Central memory CD8-positive, alpha-beta T cell (primary cell): ENCODE measurements at places on chromosomes 16 and 17.

DNA sequence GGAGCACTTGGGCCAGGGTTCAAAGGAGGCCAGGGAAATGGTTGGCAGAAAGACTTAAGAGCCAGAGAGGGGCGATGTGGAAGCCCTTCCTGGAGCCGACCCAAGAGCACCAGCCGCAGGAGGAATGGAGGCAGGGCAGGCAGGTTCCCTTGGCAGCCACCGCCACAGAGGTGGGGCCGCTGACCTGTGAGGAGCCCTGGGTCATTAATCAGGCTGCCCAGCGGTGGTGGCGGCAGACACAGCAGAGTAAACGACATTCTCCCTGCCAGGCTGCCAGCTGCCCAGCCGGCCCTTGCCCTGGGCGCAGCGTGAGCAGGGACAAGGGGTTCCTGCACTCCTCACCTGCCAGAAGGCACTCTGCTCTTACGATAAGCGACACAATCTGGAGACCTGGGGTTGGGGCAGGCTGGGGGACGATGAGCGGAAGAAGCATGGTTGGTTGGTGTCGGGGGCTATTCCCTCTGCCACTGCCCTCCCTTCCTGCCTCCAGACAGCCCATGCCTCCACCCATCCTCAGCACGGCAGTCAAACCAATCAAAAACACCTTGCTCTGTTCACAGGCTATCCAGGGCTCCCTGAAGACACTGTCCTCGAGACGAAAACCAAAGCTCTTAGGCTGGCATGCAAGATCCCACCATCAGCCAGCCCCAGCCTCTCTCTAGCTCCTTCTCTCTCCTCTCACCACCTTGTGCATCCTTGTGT, 40.9 kb downstream of the PLXDC1 start:
- H3K4me3 ChIP-seq = no peak overlapping the region
- no peak overlapping the region for H3K27ac ChIP-seq
- H3K4me1 ChIP-seq = peaks cover 17% of the 10 kb centered on the region
- H3K27me3 ChIP-seq = no peaks in the 10 kb centered on the region

DNA sequence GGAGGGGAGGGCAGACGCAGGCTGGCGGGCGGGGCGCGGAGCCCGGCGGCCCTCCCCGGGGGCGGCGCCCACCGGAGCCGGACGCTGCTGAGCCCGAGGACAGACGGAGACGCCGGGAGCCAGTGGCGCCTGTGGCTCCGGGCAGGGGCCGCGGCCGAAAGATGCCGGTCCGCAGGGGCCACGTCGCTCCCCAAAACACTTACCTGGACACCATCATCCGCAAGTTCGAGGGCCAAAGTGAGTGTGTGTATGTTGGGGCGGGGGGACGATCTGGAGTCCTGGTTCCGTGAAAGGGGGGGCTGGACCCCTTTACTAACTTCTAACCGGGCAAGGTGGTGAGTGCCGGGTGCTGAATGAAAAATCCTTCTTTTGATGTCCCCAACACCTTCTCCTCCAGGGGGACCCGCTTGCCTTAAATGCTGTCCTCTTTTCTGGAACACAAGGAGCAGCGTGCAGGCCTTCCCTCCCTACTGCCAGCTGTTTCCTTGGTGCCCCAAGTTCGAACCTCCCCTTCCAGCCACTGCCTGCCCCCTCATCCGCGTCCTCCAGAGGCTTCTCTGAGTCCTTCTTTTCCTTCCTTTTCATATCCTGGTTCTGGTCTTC, at the start of gene KCNH6:
KCNH6 (plus strand) TSS at position 106 of the 603 bp plus-strand sequence; CDS start at position 162, 56 bp downstream.
- H3K36me3 ChIP-seq = no peaks in the 10 kb centered on the region
- H3K4me3 ChIP-seq = peak within 1 kb of the TSS; percentile 47
- H3K27ac ChIP-seq = no peak within 1 kb of the TSS
- H3K4me1 ChIP-seq = peaks cover 9% of the 10 kb centered on the region

DNA sequence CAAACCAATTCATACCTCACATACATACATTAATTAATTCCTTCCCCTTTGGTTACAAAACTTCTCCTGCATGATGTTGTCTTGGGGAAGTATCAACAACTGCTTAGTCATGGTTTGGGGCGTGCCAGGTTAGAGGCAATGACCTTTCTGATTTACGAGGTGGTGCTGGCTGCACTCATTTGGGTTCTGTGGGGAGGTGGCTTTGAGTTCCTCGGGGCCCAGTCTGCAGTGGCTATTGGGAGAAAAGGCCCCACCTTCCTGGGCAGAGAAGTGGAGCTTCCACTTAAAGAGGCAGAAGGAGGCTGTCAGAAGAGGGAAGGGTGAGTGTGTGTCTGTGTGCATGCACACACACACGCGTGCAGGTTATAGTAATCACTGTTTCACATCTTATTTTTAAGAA, 10.2 kb upstream of the ETV4 start:
- DNase-seq = no peak
- H3K36me3 ChIP-seq = no peaks in the 10 kb centered on the region
- H3K4me3 ChIP-seq = no peak overlapping the region
- no peaks in the 10 kb centered on the region for H3K4me1 ChIP-seq
- H3K27me3 ChIP-seq = peaks cover 44% of the 10 kb centered on the region

DNA sequence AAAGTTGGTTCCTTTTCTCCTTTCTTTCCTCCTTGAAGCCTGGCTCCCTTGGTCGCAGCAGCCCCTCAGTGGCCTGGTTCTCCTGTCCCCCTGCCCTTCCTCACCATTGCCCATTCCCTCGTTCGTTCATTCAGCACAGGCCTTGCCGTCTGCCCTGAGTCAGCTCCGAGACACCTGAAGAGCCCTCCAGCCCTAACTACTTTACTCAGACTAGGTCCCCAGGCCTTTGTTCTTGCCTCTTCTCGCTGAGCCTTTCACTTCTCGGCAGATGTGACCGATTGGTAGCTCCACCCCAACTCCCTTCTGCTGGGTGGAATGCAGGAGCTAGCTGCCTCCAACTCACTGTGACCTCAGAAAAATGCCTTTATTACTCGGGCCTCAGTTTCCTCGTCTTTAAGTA, 7.0 kb upstream of the ADAM11 start:
- peaks cover 1% of the 10 kb centered on the region for H3K27me3 ChIP-seq
- no peak for DNase-seq
- H3K27ac ChIP-seq = peak overlapping the region; percentile 49
- H3K36me3 ChIP-seq = peaks cover 1% of the 10 kb centered on the region
- H3K4me1 ChIP-seq = no peaks in the 10 kb centered on the region

DNA sequence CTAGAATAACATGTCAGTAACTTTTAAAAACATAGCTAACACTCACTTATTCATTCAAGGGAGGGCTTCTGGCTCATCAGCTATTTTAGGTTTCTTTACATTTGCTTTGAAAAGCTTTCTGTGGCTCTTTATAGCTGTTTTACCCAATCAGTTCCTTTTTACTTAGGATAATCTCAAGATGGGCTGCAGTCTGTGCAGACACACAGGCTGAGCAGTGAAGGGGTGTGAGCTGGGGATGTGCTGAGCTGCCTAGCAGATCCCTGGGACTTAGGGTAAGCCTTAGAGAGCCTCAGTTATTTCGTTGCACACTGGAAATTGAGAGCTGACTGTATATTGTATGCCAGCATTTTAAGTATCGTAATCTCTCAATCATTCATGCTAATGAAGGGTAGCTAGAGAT, 30.2 kb upstream of the NOL11 start:
- H3K4me1 ChIP-seq = no peaks in the 10 kb centered on the region
- peaks cover 32% of the 10 kb centered on the region for H3K36me3 ChIP-seq
- no peak overlapping the region for H3K4me3 ChIP-seq
- no peak for DNase-seq
- H3K27me3 ChIP-seq = no peaks in the 10 kb centered on the region

DNA sequence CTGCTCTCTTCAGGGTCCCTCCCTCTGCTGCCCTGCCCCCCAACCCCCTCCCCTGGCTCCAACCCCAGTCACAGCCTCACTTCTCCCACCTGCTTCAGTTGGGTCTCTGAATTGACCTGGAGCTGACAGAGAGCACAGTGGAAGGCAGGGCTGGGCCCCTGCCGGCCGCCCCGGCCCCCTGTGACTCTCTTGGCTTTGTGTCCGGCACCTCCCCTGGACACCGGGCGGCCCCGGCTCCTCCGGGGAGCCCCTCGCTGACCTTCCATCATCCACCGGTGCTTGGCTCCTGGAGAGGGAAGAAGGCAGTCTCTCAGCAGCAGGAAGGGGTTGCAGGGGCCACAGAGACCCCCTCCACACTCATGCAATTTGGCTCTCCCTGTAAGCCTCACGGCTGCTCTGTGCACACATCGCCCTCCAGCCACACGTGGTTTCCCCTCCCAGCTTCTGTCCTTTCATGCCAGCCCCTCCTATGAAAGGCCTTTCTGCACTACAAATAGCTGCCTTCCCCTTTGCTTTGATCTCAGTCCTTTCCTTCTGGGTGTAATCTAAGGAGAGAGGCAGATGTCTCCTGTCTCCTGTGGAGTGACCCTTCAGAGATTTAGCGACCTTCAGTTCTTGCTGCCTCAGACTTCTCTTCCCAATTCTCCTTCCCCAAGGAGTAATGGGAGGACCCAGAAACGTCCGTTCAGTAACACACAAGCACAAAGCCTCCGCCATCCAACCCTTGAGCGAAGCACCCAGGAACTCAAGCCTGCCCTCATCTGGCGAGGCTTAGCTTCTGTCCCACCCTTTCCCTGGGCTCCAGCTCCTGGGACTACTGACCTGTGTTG, 8.3 kb downstream of the NKIRAS2 start:
- no peaks in the 10 kb centered on the region for H3K27me3 ChIP-seq
- H3K4me3 ChIP-seq = no peak overlapping the region
- peaks cover 6% of the 10 kb centered on the region for H3K4me1 ChIP-seq
- H3K36me3 ChIP-seq = peaks cover 8% of the 10 kb centered on the region
- DNase-seq = no peak
- H3K27ac ChIP-seq = no peak overlapping the region

DNA sequence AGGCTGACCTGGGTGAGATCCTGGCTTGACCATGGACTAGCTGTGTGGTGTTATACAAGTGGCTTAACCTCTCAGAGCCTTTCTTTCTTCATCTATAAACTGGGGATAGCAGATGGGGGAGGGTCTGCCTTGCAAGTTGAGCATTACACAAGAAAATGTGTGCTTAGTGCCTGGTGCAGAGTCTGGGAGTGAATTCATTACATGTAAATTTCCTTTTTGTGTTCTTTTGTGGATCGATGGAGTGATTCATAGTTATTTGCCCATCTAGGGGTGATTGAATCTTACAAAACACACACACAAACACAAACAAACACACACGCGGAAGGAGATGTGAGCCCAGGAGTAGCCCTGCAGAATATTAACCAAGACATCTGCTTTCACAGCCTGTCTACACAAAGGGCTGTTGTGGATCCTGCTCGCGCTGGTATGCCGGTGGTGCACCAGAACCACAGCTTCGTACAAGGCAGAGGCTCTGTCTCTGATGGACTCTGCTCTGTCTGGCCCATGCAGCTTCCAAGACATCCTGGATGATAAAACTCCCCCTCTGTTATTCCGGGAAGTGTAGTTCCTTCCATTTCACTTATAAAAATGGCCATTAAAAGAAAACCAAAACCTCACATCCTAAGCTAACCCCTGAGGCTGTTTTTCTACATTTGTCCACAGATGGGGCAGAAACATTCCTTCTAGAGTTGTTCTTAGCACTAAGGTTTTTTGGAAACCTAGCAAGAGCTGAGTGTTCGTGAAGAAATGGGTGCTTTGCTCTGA, 86.1 kb downstream of the UTP18 start:
- DNase-seq = no peak
- H3K36me3 ChIP-seq = no peaks in the 10 kb centered on the region
- H3K4me3 ChIP-seq = no peak overlapping the region

DNA sequence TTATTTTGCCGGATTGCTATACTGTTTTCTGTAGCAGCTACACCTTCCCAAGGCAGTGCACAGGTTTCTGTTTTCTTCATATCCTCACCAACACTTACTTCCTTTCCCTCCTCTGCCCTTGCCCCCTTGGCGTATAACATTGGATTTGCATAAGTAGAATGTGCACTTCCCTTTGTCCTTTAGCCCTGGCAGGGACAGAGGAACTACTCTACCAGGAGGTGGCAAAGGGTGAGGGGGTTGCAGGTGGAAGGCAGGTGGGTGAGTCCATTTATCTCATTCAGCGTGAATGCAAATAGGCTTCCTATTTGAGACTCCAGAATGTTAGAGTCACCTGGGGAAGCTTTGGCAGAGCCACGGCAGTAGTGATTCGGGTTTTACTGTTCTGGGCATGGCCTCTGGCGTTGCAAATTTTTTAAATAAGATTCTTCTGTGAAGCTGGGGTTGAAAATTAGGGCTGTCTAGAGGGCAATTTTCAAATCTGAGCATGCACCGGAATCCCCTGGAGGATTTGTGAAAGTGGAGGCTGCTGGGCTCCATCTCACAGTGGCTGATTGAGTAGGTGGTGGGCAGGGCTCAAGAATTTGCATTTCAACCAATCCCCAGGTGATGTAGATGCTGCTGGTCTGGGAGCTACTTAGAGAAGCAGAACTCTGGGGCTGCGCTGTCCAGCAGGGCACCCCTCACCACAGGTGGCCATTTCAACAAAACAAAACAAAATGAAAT, 84.7 kb downstream of the PLCG2 start:
- no peak for DNase-seq
- peaks cover 12% of the 10 kb centered on the region for H3K4me1 ChIP-seq
- no peak overlapping the region for H3K4me3 ChIP-seq
- no peaks in the 10 kb centered on the region for H3K27me3 ChIP-seq

DNA sequence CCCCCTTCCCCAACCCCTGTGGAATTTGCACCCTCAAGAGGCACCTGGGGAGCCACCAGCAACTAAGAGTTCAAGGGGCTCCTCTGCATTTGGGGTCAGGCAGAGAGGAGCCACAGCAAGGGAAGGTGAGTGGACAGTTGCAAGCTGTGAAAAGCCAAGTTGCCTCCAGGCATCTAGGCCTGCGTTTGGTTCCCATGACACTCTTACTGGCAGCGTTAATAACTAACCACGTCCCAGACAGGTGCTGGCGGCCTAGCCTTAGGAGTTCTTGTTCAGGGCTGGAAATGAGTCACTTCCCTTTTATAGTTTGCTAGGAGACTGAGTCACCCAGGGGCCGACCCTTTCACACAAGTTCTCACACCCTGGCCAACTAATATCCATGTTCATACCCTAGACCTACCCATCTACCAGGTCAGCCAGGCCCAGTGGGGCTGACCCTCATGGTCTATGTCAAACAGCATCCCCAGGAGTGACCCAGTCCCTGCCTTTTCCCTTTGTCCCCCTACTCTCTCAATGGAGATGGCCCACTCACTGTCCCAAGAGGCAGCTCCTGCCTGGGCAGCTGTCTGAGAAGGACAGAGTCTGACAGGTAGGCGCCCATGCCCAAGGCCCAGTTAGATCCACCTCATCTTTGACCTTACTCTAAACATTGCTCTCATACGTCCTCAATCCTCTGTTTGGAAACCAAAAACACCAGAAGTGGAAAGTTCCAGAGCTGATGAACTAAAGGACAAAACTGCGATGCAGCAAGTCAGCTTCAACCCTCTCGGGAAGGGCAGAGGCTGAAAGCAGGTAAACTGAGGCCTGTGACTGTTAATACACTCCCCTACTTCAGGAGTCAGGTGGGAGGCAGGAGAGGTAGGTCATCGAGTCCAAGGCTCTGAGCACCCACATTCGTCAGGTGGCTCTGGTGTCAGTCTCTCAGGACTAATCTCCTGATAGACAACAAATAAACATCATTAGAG, 300.6 kb downstream of the SOX9 start:
- H3K4me3 ChIP-seq = no peak overlapping the region
- H3K27ac ChIP-seq = no peak overlapping the region
- peaks cover 1% of the 10 kb centered on the region for H3K36me3 ChIP-seq

GRCh38 chr16:28863929-28864793, 518 bp downstream of the SH2B1 start:
- H3K27me3 ChIP-seq = no peaks in the 10 kb centered on the region
- H3K36me3 ChIP-seq = peaks cover 27% of the 10 kb centered on the region
- H3K27ac ChIP-seq = peak overlapping the region; percentile 95
- peak; percentile 25 for DNase-seq
- H3K4me3 ChIP-seq = peak overlapping the region; percentile 93
